Activated CD4-positive, alpha-beta T cell treated with anti-CD3 and anti-CD28 coated beads, Interleukin-2, Interleukin-6, amounts not matched to agents 100 ng/mL and 50 ng/mL, durations not matched to agents 16 hours and 8 hours (primary cell): ENCODE measurements at places on chromosomes 16 and 17.

DNA sequence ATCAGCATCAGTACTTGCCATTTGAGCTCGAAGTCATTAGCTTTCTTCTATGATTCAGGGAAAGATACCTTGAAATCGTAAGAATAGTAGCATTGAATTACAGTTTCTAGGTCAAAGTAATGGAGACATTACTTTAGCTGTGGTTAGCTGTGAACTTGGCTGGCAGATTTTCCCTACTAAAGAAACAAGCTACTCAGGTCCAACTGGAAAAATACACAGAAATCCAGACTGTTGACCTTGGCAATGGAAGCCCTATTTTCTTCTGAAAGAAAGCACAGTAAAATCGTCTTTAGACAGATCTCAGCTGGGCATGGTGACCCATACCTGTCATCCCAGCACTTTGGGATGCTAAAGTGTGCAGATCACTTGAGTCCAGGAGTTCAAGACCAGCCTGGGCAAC lies 13.4 kb upstream of the DNAJA2 start:
- no peak for DNase-seq

DNA sequence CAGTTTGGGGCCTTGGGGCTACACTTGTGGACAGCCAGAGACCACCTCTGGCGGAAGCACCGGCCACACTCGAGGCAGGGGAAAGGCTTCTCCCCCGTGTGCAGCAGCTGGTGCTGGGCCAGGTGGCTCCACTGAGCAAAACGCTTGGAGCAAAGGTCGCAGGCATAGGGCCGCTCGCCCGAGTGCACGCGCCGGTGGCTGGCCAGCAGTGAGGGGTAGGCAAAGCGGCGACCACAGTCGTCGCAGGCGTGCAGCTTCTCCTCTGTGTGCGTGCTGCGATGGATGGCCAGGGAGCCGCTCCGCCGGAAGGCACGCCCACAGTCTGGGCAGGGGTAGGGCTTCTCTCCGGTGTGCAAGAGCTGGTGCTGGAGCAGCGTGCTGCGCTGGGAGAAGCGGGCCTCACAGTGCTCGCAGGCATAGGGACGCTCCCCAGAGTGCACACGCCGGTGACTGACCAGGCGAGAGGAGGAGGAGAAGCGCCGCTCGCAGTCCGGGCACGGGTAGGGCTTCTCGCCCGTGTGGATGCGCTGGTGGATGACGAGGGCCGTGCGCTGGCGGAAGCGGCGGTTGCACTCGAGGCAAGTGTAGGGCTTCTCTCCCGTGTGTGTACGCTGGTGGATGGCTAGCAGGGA lies 5.8 kb downstream of the ZNF689 start:
- no peak for DNase-seq

DNA sequence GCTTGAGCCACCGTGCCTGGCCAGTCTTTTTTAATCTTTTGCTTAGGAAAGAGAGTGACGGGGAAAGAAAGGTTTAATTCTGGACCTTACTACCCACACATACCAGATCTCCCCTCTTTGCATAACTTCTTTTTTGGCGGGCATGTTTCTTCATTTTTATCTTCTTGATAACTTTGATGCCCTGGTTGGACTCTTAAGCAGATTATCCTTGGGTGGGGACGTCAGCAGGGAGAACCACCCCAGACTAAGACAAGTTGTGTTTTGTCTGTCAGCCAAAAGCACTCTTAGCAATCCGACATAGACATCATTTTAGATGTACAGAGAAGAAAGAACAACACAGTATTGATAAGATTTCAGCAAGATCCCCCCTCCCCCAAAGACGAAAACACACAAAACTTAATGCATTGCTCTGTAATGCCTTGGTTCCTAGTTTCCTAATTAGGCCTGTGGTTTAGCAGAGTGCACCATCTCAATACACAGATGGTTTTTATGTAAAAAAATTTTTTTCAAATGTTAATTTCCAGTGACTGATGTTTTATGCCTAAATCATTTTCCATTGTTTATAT lies 99.9 kb downstream of the MSI2 start:
- no peak for DNase-seq

- DNase-seq: no peak
These were observed 9.4 kb upstream of the KCNJ2 start for GRCh38 chr17:70159980-70160379.

DNA sequence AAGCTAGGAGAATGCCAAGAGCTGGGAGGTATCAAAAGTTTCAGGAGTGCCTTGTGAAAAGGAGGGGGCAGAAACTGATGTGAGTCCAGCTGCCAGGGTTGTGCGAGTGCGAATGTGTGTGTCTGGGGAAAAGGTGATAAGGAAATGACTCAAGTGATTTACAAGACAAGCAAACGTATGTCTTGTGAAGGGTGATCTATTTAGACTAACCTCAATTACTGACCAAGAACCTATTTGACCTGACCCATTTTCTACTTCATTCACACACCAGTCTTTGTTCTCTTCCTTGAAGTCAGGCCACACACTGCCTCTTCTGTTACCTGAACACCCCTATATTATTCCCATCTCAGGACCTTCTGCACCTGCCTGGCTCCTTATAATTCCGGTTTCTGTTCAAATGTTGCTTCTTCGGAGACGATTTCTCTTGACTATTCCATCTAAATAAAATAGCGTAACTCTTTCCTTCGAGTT lies 1.0 kb downstream of the GDE1 start:
- DNase-seq: peak; percentile 42

- DNase-seq: no peak
These were observed 9.2 kb upstream of the SMIM36 start for GRCh38 chr17:55520402-55520801.

GRCh38 chr16:9053006-9053601 lies 38.3 kb upstream of the HAPSTR1 start:
- peak; percentile 46 for DNase-seq

- peak; percentile 80 for DNase-seq
These were observed 59.8 kb upstream of the RPH3AL start for GRCh38 chr17:412211-413015.

DNA sequence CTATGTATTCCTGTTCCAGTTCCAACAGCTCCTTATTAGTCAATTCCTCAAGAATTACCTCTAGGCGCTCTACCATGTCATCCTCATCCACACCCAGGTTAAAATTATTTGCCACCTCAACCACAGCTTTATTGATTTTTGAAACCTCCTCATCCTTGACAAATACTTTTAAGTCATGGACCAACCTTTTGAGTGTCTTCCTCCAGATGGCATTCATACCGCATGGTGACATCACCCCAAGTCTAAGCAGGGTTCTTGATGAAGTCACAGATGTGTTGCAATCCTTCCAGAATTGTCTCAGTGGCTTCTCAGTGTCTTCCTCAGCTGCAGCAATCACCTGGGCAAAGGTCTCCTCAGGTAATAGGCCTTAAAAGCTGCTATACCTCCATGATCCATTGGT lies 40.1 kb downstream of the BCL7C start:
- no peak for DNase-seq

GRCh38 chr16:5468488-5468887 lies 370.9 kb upstream of the EEF2KMT start:
- DNase-seq: no peak

GRCh38 chr17:36730857-36731490 lies 129.6 kb downstream of the MRM1 start:
- no peak for DNase-seq

- DNase-seq: no peak
These were observed 158.3 kb upstream of the KCNJ16 start for GRCh38 chr17:69916761-69917160.

DNA sequence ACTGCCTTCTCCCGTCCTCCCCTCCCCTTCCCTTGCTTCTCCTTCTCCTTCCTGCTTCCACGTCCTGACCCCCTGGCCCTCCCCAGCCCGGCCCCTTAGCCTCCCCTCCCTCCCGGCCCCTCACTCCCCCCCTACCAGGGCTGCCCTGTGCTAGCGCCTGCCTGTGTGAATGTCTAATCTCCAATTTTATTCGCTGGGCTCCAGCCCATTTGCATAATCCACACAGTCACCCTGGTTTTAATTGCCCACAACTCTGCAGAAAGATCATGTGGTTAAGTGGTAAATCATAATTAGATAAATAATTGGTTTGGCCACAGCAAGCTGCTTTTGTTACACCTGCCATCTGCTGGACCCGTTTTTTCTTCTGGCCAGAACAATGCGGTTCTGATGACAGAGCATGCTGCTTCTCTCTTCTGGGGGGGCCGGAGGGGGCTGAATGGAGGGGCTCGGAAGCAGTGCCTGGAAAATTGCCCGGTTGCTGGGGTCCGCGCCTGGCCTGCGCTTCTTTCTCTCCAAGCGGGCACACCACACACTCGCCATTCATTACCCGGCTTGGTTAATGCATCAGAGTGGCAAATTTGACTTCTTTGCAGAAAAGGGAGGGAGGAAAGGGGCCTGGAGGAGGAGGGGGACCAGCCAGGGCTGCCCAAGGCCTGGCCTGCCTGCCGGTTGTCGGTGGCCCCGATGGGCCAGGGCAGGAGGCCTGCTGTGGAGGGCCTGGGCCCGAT lies 19.5 kb upstream of the GSE1 start:
- DNase-seq: no peak

- peak; percentile 69 for DNase-seq
These were observed 592.9 kb downstream of the MAF start for GRCh38 chr16:79007614-79008013.

DNA sequence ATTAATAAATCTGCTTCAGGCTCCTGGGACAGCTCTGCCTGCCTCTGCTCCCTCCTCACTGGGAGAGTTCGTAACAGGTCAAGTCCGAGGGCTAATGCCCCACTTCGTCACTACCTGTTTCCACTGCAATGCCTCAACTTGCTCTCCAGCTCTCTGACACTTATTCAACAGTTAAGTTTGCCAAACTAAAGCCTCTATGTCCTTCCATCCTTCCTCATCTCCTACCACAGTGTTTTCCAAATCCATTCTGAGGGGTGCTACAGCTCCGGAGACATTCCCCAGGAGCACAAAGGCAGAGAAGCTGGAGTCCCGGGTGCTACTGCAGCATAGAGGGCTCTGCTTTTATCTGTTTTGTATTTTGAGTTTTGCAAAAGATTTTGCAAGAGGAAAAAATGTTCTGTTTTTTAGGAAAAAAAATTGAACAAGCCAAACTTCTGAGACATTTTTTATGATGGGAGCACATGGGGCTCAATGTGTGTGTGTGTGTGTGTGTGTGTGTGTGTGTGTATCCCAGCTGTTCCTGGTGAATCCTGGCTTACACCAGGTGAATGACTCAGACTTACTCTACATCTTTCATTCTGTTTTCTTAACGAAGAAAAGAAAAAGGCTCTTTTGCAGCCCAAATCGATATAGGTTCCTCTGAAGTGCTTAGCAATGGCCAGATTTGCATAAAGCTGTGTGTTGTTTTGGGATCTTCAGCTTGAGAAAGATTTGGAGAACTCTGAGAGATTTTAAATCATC lies 46.1 kb upstream of the MYOCD start:
- DNase-seq: no peak

DNA sequence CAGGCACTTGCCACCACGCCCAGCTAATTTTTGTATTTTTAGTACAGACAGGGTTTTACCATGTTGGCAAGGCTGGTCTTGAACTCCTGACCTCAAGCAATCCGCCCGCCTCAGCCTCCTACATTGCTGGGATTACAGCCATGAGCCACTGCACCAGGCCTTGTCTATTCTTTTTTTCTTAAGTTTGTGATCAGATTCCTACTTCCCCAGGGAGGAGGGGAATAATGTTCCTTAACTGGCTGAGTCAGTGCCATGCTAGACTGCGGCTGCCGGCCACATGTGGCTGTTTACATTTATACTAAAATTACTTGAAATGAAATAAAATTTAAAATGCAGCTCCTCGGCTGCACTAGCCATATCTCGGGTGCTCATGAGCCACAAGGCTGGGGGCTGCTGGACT lies 27.8 kb upstream of the USP36 start:
- DNase-seq: no peak

DNA sequence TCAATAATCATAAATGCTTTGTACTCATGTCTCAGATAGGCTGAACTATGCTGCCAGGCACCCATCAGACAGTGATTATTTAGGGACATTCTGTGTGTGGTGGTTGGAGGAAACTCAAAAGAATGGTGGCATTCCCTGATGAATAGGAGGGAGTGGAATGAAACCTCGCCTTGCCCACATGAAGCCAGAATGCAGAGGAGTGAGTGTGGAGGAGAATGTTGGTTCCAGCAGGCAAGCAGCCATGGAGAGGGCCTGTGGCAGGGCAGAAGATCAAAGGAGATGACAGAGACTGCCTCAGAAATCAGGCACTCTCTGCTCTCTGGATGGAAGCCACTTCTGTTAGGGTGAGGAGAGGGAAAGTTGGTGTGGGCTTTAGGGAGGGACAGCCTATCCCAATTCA lies 22.5 kb downstream of the KCTD19 start:
- DNase-seq: no peak

DNA sequence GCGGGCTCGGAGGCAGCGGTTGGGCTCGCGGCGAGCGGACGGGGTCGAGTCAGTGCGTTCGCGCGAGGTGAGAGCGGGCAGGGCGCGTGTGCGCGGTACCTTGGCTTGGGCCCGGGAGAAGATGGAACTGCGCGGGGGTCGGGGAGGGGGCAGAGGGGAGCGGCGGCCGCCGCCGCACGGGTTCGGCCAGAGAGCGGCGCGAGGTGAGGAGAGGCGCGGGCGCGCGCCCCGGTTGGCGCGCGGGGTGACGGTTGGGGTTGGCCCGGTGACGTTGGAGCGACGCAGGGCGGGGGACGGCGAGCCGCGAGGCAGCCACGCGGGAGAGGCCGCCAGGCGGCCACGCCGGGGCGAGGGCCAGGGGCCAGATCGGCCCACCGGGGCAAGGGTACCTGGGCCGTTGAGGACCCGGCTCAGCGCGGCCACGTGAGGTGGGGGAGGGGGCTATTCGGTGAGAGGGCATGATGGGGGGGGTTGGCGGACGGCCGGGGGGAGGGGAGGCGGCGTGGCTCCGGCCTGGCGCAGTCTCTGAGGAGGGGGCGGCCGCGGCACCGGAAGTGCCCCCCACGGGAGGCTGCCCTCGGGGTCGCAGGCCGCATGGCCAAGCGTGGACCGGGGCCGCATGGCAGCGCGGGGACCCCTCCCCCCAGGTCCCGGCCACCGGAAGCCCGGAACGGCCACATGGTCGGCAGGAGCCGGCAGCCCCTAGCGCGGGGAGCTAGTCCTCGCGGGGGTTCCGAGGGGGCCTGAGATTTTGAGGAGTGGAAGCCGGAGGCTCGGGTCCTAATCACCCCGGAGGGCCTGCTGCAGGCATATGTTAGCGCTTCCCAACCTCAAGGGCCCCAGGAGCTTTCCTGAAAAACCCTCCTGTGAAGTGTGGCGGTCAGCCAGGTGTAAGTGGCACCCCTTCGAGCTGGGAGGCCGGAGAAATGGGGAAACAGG lies 527 bp downstream of the EIF5A start:
- DNase-seq: peak; percentile 62

- DNase-seq: no peak
These were observed 57.3 kb upstream of the CDC42EP4 start for GRCh38 chr17:73369111-73369521.

DNA sequence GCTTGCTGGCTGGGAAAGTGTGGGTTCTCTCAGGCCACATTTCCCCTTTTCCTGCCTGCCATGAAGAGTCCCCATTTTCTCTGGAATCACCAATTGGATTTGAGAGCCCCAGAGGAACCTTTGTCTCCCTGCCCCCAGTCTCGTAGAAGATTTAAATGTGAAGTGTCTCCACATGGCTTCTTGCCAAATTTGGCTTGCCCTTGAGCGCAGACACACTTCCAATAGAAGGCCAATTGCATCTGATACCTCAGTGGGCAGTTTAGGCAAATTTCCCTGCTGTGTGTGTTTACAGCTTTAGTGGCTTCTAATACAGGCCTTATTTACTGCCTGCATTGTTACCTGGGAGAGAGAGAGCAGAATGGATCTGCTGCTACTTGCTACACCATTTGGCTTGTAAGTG lies 29.7 kb downstream of the CDK5R1 start:
- DNase-seq: no peak

- no peak for DNase-seq
These were observed 23.5 kb downstream of the TUBG1 start for GRCh38 chr17:42632949-42633444.

- DNase-seq: no peak
These were observed 37.6 kb upstream of the LGALS9 start for GRCh38 chr17:27593232-27593856.

- no peak for DNase-seq
These were observed 211.7 kb upstream of the GSE1 start for GRCh38 chr16:85401370-85401916.
